Natural killer cell treated with Interleukin-12 subunit alpha and Interleukin-12 subunit beta and Interleukin-15 and Interleukin-18, amount 100 ng/mL, for 72 hours (primary cell): ENCODE measurements at places on chromosomes 6 and 20. TPM values are rescaled to one million over a fixed set of nuclear protein-coding genes. Genes with fewer than 3 reads are reported as not detected.

The SPATA25 gene
- 1.0 TPM for total RNA-seq

GRCh38 chr6:142966294-142966693, 21.3 kb upstream of the HIVEP2 start:
- DNase-seq = no peak

DNA sequence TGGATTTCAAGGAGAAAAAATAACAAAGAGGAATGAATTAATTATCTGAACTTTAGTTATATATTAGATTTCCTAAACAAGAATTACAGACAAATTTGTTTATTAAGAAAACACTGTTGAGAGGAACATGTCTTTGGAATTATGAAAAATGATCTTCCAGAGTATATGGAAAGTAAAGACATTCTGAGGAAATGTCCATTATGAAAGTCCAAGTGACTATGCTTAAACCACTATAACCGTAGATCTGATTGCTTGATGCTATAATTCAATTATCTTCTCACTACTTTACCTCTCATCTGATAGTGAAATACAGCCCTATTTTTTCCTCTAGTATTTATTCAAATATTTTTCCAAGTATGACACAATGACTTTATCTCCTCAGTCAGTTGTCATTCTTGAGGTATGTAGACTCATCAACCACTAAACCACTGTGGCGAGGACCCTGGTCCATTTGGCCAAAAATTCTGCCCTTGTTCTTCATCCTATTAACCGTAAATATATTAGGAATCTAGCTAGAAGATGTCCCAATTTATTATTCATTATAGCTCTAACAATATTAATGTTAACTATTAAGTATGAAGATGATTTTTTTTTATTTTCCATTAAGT, 37.3 kb upstream of the AHI1 start:
- no peak for DNase-seq

The EYS gene
- not detected for total RNA-seq

The BNIP5 gene
- total RNA-seq = not detected

The ENPP1 gene
- 9.5 TPM for total RNA-seq
